T-helper 17 cell (primary cell): ENCODE measurements at places on chromosomes 7 and 10. TPM values are rescaled to one million over a fixed set of nuclear protein-coding genes. Genes with fewer than 3 reads are reported as not detected.
A peak's percentile ranks its signal among the peaks of the same experiment; 100 is the strongest.

GRCh38 chr7:48421357-48421756 is 250.1 kb downstream of the ABCA13 start:
- no peaks in the 10 kb centered on the region for H3K4me1 ChIP-seq
- H3K27ac ChIP-seq, result no peak overlapping the region
- H3K4me3 ChIP-seq, result no peak overlapping the region
- H3K36me3 ChIP-seq, result no peaks in the 10 kb centered on the region
- H3K27me3 ChIP-seq, result no peaks in the 10 kb centered on the region

The TES gene
- total RNA-seq, result 108 TPM

- no peaks in the 10 kb centered on the region for H3K36me3 ChIP-seq
- DNase-seq, result no peak
- H3K27ac ChIP-seq, result no peak overlapping the region
- H3K27me3 ChIP-seq, result peaks cover 22% of the 10 kb centered on the region
- H3K4me1 ChIP-seq, result no peaks in the 10 kb centered on the region
- no peak overlapping the region for H3K4me3 ChIP-seq
Measured at GRCh38 chr7:103499976-103500375, 54.0 kb upstream of the SLC26A5 start.

DNA sequence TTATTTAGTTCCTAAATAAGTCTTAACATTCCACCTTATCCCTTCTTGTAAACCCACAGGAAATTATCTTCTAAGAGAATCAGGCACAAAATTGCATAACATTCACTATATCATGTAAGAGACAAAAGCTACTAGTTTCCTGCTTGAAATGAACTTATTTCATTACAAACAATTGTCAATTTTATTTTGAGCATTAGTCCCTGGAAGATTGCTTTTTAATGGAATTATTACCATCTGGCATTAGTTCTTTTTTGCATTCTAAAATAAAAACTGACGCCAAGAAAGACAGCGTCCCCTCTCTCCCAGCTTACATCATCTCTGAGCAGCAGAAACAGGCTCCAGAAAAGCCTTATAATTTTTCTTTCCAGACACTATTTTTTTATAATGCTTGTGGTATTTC is 121.8 kb downstream of the NOC3L start:
- H3K27ac ChIP-seq, result no peak overlapping the region
- no peak for DNase-seq
- H3K4me3 ChIP-seq, result no peak overlapping the region
- peaks cover 2% of the 10 kb centered on the region for H3K36me3 ChIP-seq
- peaks cover 40% of the 10 kb centered on the region for H3K27me3 ChIP-seq

DNA sequence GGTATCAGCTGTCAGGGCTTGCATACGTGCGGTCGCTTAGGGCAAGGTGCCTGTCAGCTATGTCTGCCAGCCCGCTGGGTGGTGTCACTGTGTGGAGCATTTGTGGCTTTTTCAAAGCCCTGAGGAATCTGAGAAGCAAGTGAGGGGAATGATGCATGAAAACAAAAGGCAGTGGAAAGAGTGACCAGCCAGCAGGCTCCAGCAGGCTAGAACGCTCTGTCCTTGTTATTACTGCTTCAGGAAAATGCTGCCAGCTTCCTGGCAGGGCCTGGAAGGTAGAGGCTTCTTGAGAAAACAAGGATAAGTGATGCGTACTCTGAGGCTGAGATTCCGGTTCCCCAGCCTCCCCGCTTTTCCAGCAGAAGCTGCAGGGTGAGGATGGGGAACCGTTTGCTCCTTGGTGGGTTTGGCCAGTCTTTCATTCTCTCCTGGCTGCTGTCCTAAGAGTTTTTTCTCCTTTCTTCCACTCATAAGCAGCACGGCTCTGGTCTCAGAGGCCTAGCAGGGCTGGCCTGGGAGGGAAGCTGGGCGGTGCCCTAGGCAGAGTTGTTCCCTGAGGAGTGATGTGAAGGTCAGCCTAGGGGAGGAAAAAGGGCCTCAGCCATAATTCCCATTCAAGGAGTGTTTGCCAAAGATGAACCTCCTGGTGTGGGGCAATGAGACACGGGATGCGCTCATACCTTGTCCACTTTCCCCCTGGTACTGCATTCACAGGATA is 42.8 kb upstream of the MKLN1 start:
- DNase-seq, result no peak
- no peaks in the 10 kb centered on the region for H3K27me3 ChIP-seq

DNA sequence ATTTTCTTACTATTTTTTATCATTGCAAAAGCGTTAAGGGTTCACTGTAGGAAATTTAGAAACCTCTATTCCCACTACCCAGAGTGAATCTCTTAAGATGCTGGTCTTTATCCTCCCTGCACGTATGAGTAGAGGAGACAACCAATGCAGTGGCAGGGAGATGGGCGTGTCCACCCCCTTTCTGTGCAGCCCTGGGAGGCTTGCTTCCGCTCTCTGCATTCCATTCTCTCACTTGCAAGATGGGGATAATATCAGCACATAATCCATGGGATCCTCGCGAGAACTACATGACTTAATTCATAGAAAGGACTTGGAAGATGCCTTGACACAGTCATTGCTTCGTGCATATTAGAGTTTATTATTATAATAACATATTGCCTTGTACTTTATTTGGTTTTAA is 196.2 kb downstream of the KLF6 start:
- H3K27me3 ChIP-seq, result peaks cover 35% of the 10 kb centered on the region
- no peak for DNase-seq
- H3K4me1 ChIP-seq, result no peaks in the 10 kb centered on the region
- H3K36me3 ChIP-seq, result no peaks in the 10 kb centered on the region
- H3K4me3 ChIP-seq, result no peak overlapping the region
- H3K27ac ChIP-seq, result no peak overlapping the region

The GRID2IP gene
- 0.17 TPM for total RNA-seq

- peaks cover 30% of the 10 kb centered on the region for H3K4me1 ChIP-seq
- peak overlapping the region; percentile 95 for H3K4me3 ChIP-seq
- H3K36me3 ChIP-seq, result peaks cover 10% of the 10 kb centered on the region
- peaks cover 9% of the 10 kb centered on the region for H3K27me3 ChIP-seq
- DNase-seq, result no peak
- peak overlapping the region; percentile 98 for H3K27ac ChIP-seq
Measured at GRCh38 chr10:95693071-95693667, 558 bp downstream of the TCTN3 start.

DNA sequence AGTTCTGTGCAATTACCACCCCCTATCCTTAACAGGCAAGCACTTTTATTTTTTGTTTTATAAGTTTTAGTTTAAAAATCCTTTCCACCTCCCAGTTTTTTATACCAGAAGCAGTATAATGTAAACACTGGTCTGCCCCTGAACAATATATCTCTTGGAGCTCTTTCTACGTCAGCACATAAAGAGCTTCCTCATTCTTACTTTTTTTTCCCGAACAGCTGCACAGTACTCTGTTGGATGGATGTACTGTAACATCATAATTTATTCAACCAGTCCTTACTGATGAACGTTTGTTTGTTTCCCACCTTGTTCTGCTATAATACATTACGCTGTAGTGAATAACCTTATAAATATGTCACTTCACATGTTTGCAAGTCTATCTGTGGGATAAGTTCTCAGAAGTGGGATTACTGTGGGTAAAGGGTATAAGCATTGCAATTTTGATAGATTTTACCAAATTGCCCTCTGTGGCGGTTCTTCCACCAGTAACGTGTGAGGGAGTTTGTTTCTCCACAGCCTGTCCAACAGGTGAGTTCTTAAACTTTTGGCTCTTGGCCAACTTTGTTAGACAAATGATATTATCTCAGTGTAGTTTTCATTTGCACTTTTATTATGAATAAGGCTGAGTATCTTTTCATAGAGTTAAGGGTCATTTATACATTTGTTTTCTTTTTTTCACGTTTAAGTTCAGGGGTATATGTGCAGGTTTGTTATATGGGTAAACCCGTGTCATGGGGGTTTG is 32.8 kb downstream of the ADRA2A start:
- H3K27ac ChIP-seq, result no peak overlapping the region
- H3K4me3 ChIP-seq, result no peak overlapping the region
- H3K36me3 ChIP-seq, result peaks cover 4% of the 10 kb centered on the region
- H3K4me1 ChIP-seq, result peaks cover 6% of the 10 kb centered on the region
